ENCODE measurements at places on chromosomes 6 and 20. TPM values are rescaled to one million over a fixed set of nuclear protein-coding genes. Genes with fewer than 3 reads are reported as not detected.

- no peak for DNase-seq
Measured at GRCh38 chr20:20490673-20491072, 122.8 kb downstream of the INSM1 start.

DNA sequence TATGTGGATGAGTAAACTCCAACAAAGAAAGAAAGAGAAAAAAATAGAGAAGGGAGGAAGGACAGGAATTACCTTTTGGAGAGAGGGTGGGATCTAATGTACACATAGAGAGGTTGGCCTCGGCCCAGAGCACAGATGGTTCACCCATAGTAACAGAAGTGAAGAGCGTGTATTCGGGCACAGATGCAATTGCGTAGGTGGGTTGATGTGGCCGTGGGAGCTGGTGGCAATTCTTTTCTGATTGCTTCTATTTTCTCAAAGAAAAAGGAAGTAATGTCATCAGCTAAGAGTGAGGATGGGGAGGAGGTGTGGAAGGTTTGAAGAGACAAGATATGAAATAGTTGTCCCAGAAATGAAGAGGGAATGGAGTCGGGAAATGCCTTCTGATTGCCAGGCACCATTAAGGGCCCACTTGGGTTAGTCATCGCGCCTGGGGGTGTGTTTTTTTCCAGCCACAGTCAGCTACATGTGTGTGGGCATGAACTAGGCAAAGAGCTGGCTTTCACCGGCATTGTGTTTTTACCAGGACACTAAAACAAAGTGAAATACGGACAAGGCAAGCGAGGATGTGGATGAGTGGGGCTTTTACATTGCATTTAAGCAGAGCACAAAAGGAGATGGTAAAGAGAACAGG lies 158.7 kb downstream of the SYNE1 start:
- DNase-seq, result no peak

DNA sequence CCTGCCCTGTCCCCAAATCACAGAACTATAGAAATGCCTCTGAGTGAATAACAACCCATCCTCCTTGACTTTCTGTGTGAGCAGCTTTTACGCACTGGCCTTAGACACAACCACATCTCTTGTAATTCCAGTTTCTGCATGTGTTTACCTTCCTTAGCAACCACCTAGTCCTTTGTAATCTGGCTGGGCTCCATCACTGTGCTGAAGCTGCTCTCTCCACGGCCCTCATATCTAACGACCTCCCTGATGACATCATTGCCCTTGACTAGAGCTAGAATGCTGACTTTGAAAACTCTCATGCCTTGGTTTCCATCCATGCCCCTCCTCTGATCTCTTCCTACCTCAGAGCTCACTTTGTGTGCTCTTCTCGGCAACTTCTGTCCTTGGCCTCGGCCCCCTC lies 30.5 kb upstream of the GLP1R start:
- no peak for DNase-seq

DNA sequence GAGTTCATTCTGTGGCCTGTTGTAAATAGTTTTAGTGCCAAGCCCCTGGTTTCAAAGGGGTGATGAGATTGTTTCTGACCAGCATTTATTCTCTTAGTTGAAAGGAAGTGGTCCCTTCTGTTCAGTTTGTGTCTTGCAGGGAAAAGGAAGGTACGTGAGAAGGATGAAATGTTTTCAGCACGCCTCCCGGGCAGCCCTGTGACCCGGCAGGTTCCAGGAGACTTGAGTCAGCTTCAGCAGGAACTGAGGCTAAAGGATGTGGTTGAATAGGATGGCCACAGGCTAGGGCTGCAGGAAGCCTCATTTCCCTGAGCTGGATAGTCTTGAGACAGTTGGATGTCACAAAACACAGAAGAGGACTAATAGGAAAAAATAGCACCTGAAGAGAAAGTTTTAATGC lies 132.4 kb upstream of the SYNDIG1 start:
- DNase-seq, result no peak

GRCh38 chr20:10924644-10925201 lies 250.9 kb upstream of the JAG1 start:
- peak; percentile 44 for DNase-seq

DNA sequence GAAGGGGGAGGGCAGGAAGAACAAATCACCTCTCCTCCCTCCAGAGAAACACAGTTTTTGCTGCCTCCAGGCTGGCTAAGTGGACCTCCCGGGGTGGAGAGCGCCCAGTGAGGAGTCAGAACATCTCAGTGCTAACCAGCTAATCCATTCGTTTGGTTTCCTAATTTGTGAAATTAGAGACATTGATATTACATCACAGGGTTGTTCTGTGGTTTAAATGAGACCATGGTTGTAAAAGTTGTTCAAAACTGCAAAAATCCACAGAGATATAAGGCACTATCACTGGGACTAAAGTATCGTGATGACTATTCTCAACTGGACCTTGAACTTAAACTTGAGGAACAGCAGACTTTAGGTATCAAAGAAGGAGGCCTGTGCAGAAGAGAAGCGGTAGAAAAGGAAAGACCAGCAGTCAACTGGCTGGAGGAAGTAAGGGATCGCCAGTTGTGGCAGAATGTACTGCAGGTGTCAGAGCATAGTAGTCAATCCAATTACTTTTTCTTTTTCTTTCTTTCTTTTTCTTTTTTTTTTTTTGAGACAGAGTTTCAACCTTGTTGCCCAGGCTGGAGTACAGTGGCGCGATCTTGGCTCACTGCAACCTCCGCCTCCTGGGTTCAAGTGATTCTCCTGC lies 33.9 kb downstream of the RIPOR2 start:
- no peak for DNase-seq

DNA sequence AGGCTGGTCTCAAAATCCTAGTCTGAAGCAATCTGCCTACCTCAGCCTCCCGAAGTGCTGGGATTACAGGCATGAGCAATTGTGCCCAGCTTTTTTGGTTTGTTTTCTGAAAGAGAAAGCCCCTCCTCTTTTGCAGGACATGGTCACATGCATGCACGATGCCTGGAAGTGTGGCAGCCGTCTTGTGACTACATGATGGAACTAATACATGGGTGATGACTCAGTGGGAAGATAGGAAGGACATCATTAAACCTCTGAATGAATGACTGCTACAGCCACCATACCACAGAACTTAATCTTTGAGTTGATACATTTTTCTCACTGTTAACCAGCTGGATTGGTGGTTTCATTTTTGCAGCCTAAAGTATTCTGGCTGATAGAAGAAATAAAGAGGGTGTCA lies 13.4 kb upstream of the CTNNBL1 start:
- peak; percentile 56 for DNase-seq

- DNase-seq, result no peak
Measured at GRCh38 chr6:11798538-11798937, 19.9 kb upstream of the ADTRP start.

DNA sequence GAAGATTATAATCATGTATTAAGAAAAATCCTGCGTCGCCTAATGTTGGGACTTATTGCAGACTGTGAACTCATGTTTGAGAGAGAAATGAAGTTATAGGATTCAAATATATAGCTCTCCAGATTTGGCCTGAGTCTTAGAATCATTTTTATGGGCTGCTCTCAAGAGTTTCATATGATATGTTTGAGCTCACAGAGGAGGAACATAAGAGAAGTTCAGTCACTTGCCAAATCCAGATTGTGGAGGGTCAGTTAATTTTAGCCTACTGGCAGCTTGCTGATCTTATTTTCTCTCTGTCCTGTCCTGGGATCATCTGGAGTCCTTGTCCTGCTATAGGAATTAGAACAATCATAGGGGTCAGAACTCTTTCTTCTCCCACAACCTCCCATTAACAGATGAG lies 186.1 kb upstream of the SUPT3H start:
- DNase-seq, result no peak

DNA sequence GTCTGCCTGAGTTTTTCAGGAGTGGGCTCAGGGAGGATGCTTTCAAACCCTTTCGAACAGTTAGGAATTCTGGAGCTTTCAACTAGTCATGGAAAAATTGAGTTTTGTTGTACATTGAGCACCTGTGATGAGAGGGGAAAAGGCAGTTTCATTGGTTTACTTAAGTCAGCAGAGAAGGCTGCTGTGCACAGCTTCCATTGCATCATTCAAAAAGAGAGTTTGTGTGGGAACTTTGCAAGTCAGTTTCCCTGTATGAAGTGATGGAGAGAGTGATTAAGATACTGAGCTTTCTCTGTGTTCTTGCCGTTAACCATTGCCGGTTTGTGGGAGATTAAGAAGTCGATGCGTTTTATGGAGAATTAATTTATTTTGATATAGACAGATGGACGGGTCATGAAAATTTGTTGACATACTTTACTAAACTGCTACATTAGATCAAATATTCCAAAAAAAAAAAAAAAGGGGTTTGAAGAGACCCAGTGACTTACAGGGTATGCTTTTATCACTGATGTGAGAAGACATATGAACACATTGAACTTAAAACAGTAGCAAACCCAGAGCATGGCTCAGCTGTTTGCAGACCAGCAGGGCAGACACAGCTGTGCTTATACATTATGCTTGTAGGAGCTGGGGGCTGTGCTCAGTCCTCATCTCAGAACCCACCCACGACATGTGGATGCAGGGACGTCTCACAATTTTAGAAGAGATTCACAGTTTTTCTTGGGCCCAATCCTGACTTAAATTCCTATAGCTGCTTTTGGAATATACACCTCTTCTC lies 234.1 kb downstream of the SOX4 start:
- no peak for DNase-seq

DNA sequence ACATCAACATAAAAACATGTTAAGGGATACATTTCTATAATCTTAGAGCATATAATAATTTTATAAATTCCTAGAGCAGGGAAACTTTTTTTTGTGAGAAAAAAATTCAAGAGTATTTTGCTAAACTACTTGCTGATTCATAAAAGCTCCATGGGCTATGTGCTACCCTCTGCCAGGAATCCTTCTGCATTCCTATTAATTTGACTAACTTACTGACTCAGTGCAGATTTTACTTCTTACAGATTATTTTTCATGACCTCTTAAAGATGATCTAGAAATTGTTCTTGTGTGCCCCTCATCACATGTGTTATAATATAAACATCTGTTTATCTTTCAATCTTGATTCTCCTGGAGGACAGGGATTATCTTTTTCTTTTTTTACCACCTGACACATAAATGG lies 5.7 kb downstream of the VTA1 start:
- peak; percentile 49 for DNase-seq

DNA sequence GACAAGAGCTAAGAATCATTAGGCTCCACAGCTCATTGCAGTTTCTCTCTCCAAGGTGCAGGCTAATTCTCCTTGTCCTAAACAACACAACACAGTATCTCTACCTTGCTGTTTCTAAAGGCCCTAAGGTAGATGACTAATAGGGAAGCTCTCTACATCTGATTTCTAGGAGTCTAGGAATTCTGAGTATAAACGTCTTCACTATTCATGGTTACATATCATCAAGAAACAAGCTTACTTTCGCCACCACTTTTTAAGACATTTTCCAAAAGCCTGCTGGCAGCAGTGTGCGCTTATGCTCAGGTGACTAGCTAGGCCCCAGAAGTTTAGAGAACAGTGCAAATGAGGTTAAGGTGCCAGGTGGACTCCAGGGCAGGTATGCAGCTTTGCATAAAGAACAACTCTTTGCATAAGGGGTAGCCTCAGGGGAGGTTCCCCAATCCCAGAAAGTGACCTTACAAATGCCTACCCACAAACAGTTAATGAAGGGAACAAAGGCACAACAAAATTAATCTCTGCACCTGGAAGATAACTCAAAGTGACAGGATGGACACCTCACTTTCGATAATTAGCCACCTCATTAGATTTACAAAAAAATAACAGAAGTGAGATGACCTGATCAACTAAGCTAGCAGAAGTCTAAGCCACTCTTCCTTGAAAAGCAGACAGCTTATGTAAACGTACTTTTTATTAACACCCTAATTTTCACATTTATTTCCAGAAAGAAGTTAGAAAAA lies 20.1 kb downstream of the B4GALT5 start:
- no peak for DNase-seq

- no peak for DNase-seq
Measured at GRCh38 chr20:50983321-50983720, 24.7 kb downstream of the MOCS3 start.

DNA sequence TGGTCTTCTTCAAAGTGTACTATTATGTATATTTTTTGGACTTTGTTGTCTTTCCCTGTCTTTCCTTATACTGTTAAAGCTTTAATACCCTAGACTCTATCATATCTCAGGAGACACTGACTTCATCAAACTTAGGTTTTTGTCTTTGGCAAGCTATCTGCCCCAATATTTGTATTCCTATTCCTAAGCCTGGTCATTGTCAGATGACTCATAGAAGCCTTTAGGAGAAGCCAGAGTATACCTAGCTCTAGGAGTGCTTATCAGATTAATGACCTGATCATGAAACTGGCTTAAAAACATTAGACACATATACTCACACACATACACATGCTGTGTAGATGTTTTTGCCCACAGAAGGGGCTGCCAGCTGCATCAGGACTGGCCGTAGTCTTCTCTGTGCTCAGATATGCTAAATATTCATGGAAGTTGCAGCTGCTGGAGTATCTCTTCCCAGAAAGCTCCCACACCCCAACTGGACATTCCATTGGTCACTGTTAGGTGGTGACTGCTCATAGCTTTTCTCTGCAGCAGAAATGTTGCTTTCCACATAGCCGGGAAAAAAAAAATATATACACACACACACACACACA lies 102.0 kb downstream of the ANKS1A start:
- peak; percentile 93 for DNase-seq

DNA sequence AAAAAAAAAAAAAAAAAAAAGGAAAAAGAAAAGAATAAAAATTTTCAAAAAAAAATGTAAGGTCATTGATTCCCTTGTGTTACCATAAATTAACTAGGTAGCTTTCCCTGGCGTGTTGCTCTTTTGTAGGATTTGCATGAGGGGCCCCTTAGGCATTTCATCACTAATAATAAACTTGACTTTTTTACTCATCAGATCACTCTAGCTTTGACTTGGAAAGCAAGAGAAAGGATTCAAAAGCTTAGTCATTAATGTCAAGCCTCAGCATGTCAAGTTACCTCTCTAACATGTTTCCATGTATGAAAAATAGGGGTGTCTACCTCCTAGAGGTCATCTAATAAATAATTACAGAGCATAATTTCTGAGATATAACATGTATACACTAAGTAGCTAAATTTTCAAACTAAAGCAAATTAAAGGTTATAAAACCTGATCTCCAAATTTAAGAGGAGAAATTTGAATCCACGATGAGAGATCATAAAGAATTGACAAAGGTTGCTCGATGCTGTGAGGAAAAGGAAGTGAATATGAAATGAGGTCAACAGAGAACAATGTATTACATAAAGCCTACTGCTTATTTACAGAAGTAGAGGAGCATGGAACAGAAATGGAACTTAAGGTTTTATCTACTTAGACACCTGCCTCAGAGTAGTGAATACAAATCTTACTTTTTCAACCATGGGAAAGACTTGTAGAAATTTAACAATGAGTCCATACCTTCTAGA lies 86.8 kb downstream of the ARHGAP18 start:
- DNase-seq, result no peak

Gene SPTLC3
- 37.4 TPM for total RNA-seq

Gene LTB
- total RNA-seq, result not detected

Gene LY6G6C
- 0.51 TPM for total RNA-seq

Gene PDE10A
- total RNA-seq, result 21.6 TPM

Gene BMP7
- total RNA-seq, result not detected

Gene APCDD1L
- total RNA-seq, result 0.34 TPM
